Central memory CD4-positive, alpha-beta T cell (primary cell): ENCODE measurements at places on chromosomes 13 and 19.

DNA sequence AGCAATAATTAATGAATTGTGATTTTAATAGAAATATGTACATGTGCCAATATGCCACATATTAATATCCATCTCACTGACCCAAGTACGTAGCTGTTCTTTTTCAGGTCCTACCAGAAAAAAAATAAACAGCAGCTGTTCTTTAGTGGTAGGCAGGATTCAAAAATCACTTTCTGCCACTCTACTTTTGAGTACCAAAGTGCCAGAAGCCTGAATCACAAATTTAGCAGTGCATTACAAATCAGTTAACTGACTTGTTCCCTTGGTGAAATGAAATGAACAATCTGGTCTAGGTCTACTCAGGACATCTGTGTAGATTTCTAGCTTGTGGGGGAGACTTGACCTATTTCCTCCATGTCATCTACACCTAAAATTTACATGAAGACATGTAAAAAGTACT lies 775.5 kb upstream of the GPC6 start:
- no peak for DNase-seq

DNA sequence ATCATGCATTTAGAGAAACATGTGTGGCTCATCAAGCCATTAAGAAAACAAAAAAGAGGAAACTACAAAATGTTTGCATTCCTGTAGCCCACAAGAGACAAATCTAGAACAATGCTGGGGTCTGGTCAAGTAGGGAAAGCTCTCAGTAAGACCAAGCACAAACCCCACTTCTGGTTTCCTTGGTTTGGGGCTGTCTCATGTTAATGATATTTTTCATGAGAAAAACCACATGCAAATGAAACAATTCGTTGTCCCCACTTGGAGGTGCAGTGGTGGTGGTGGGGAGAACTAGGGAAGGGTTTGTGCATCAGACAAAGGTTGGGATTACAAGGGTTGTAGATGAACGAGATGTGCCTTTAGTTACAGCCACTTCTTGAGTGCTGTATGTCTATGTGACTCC lies 7.0 kb upstream of the RB1 start:
- no peak for DNase-seq

DNA sequence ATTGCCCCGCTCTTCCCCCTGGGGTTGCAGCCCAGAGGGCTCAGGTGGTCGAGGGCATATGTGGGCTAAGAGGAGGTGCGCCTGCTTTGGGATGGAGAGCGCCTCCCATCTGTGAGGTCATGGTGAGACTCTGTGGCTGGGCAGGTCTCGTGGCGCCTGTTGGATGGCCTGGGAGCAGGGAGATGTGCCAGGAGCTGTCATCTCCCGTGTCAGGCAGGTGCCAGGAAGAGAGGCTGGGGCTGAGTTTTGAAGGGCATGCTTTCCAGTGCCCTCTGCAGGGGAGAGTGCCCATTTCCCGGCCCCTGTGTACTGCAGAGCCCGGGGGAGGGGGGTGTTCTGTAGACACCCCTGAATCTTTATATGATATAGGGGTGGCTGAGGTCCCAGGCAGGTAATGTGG lies 2.8 kb downstream of the WTIP start:
- no peak for DNase-seq

- DNase-seq, result peak; percentile 51
Observed at GRCh38 chr19:4186087-4186993, 3.9 kb downstream of the ANKRD24 start.

DNA sequence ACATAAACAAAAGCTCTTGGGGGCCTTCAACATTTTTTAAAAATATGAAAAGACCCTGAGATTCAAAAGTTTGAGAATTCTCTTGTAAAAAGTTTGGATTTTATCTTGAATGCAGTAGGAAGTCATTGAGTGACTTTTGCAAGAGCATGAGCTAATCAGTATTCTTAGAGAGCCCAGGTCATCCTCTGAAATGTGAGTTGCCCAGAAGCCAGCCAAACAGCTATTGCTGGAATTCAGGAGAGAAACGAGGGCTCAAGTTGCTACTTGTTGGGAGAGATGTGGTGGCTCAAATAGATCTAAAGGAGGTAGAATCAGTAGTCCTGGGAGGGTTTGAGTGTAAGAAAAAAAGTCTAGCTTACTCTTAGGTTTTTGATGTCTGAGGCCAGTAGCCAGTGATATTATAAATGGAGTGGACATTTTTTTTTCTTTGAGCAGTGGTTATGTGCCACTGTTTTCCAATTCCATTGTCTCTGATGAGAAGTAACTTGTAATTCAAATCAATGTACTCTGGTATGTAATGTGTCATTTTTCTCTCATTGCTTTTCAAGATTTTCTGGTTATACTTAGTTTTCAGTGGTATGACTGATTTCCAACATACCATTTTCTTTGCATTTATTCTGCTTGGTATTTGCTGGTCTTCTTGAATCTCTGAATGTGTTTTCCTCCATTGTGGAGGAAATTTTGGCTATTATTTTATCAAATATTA lies 30.7 kb downstream of the LMO7 start:
- DNase-seq, result no peak

DNA sequence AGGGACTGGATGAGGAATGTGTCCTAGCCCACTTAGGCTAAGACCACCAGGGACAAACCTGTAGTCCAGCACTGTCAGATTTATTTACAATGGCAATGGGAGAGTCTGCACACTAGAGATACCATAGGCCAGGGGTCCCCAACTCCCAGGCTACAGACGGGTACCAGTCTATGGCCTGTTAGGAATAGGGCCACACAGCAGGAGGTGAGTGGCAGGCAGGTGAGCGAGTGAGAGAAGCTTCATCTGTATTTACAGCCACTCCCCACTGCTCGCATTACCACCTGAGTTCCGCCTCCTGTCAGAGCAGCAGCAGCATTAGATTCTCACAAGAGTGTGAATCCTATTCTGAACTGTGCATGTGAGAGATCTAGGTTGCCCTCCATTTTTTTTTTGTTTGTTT lies 2.4 kb downstream of the THAP8 start:
- no peak for DNase-seq

- peak; percentile 92 for DNase-seq
Observed at GRCh38 chr13:23375001-23375971, 58.2 kb downstream of the SACS start.
